Tongue (tissue), 3 donors: ENCODE measurements at places on chromosomes 7 and 10. TPM values are rescaled to one million over a fixed set of nuclear protein-coding genes. Genes with fewer than 3 reads are reported as not detected.

DNA sequence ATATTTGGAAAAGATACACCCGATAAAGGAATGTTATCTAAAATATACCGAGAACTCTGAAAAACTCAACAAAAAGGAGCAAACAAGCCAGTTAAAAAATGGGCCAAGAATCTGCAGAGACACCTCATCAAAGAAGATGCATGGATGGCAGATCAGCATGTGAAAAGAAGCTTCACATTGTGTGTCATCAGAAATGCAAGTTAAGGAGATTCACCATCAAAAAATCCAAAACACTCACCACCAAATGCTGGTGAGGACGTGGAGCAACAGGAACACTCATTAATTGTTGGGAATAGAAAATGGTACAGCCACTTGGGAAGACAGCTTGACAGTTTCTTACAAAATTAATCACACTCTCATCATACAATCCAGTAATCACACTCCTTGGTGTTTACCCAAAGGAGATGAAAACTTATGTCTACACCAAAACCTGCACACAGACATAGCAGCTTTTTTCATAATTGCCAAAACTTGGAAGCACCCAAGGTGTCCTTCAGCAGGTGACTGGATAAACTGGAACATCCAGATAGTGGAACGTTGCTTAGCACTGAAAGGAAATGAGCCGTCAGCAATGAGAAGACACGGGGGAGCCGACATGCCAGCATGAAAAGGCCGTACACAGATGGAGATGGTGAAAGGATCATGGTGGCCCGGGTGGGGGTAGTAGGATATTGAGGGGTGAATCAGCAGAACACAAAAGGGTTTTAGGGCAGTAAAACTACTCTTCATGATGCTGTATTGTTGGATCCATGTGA, 27.9 kb upstream of the PWWP2B start:
- DNase-seq: no peak

DNA sequence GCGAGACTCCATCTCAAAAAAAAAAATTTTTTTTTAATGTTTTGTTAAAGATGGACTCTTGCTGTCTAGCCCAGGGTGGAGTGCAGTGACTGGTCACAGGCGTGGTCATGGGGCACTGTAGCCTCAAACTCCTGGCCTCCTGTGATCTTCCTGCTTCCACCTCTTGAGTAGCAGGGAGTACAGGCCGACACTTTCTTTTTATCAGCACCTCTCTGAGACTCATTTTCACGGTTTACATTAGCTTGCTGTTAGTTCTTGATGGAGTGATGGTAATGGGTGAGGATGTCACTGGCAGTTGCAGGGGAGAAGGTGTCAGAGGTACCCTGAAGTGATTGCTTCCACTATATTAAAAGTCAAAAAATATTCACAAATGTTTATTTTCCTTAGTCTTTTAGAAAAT, 95.3 kb upstream of the MTPN start:
- no peak for DNase-seq

DNA sequence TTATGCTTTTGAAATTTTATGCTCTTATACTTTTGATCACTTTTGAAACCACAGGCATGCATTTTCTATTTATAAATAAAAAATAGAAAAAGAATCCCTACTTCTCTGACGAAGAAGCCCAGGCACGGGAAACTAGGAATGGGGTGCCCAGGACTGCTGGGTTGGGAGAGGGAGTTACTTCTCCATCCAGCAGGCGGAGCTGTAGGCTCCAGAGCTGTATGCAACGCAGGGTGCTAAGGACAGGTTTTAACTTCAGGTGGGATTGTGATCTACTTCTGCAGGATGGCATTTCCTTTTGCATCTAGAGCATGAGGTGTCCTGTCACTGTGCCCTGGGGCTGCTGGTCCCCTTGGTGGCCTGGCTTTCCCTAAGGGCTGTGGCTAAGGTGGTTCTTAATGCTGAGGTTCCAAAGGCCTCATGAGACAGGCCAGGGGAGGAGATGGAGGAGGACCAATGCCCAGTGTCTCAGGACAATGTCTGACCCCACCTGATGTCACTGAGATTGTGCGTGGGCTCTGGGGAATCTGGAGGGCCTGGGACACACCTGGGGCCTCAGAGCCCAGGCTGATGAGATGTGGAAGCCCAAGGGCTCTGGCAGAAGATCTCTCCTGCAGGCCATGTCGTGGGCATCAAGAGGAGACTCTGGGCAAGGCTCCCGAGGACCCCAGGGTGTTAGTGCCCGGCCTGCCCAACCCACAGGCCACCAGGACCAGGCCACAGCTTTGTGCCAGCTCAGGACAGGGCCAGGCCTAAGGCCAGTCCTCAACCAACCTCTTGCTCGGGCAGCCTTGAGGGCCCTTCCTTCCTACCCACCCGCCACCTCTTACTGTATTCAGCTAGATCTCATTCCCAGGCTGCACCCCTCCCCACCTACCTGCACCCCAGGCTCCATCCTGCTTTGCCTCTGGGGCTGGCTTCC, 507 bp downstream of the CCDC201 start:
- no peak for DNase-seq

DNA sequence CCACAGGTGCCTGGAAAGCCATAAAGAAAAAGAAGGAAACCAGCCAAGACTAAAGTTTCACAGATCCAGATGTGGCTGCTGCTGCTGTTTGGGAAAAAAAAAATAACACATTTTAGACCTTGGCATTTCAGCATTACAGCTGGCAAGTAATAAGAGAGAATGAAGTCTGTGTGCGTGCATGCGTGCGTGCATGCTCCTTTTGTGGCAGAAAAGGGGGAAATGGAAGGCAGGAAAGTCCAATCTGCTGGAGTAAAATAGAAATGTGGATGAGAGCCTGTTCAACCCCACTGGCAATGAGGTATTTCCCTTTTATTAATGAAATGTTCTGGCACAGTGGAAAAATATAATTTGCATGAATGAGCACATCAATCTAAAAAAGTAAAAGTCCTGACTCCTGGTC, 137.0 kb upstream of the SEMA3A start:
- peak; percentile 82 for DNase-seq

DNA sequence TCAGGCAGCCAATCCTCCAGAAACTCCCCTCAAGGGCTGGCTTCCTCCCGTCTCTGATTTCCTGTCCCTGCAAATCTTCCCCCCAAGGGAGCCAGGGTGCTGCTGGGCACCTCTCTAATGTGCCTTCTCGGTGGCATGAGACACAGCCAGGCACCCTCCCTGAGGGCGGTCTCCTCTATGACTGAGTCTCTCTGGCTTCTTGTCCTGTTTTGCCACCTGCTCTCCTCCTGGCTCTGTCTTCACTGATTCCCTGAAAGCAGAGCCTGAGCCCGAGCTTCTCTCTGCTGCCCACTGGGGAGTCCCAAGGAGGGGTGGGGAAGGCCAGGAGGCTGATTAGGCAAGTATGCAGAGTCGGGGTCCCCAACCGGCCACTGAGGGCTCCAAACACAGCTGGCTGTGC, 60.4 kb upstream of the INSIG1 start:
- DNase-seq: no peak

ANXA7 gene
- 99.3 TPM for total RNA-seq

UFSP1 gene
- total RNA-seq: 2.7 TPM

SLC25A40 gene
- 17.3 TPM for total RNA-seq
